Hematopoietic multipotent progenitor cell treated with erythropoietin and hydrocortisone succinate and interleukin-3 and kit ligand, for 4 days (in vitro differentiated cells): ENCODE measurements at places on chromosomes 5 and 9.

DNA sequence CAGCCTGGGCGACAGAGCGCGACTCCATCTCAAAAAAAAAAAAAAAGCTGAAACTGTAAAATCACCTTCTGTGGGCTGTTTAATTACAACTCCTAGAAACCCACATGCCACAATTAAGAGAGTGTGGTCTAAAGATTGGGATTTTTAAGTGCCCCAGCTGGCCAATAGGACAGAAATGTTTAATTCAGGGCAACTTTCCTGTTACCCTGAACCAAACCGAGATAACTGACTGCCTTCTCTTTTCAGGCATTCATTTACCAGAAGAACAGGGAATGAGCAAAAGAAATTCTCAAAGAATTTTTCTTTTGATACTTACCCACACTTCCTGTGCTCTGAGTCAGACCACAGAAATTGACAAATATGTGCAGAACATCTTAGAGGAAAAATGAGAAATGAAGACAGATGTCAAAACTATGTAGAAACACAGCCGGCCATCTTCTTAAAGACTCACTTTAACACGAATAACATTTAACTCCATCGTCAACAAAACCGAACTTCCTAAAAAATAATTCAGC, 221.3 kb upstream of the DAPK1 start:
- no peak for DNase-seq

- DNase-seq, result no peak
Observed at GRCh38 chr9:94108584-94108983, 24.3 kb downstream of the PTPDC1 start.

DNA sequence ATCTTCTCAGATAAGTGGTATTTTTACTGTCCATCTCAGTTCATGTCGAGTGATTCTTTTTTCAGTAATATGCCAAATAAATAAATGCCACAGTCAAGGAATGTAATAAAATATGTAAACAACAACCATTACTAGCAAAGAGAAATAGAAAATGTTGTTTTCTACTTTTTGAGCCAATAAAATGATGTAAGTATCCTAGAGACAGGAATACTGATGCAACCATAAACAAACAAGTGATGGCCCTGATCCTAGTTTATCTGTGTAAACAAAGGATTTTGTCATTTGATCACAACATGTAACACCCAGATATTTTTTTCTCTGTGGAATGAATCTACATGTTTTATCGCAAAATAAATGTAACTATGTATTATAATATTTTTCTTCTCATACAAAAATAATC, 1852.8 kb downstream of the EFNA5 start:
- no peak for DNase-seq

- no peak for DNase-seq
Observed at GRCh38 chr5:104932431-104932830, 1369.8 kb upstream of the NUDT12 start.

DNA sequence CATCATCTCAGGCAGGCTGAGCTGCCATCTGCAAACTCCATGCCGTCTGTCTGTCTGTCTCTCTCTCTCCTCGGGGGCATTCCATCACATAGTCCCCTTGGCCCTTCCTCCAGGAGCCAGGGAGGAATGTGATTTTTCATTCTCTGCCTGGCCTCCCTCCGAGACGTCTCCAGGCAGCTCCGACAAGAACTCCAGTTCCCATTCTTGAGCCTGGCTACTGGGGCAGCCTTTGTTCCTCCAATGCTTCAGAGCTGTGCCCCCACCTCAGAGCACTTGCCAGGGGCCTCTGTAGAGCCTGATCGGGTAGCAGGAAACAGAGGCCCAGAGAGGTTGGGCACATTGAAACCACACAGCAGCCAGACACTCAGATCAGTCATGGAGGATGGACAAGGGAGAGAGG, 74.0 kb downstream of the COL27A1 start:
- no peak for DNase-seq

- no peak for DNase-seq
Observed at GRCh38 chr5:151496041-151496484, 48.7 kb downstream of the SLC36A1 start.

- no peak for DNase-seq
Observed at GRCh38 chr9:135010921-135011320, 76.5 kb upstream of the OLFM1 start.

DNA sequence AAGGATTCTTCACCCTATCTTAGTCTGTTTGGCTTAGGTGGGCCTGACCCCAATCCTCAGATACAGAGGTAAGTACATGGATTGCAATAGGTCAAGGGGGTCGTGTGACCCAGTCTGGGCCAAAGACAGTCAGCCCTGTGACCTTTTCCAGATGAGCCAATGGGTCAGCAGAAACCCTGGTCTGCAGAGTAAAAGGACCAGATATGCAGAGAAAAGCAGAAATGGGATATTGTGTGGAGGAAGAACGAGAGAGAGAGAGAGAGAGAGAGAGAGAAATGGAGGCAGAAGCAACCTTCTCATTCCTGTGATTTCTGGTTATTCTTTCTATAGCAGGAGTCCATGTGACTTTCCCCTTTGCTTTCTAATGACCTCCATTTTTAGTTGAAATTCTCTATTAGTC, 40.4 kb upstream of the CRB2 start:
- DNase-seq, result no peak

GRCh38 chr5:123882965-123883345, 371.0 kb downstream of the CSNK1G3 start:
- no peak for DNase-seq

DNA sequence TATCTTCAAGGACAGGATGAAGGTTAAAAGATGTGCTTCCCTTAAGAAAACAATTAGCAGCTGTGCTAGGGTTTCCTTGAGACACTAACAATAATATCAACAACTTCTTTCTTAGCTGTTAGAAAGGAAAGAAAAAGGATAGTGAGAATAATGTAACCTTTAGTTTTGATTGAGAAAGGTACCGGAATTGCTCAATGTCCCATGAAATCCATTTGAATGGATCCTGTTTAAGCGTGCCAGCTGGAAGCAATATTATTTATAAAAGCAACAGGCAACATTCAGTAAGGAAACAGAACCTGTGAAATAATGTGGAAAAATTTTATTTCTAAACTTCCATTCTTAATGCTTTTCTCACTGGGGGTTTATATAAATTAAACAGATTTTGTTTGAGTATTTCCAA, 120.9 kb downstream of the CCDC192 start:
- DNase-seq, result no peak

GRCh38 chr5:54915466-54916027, 69.8 kb downstream of the ESM1 start:
- DNase-seq, result no peak

DNA sequence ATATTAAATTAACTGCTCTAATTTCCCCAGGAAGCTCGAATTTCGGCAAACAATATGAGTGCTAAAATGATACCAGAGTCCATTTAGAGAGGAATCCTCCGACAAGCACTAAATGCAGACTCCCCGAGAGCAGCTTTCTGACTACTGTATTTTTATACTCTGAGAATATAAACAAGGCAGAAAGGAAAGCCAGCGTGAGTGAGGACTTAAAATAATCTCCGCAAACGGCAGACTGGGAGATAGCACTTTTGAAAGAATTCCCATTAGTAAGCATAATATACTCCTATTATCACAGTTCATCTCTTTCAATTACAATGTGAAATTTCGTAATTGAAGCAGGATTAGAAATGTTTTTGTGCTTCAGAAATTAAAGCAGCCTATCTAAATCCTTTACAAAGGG, 269.4 kb upstream of the PANK3 start:
- no peak for DNase-seq

DNA sequence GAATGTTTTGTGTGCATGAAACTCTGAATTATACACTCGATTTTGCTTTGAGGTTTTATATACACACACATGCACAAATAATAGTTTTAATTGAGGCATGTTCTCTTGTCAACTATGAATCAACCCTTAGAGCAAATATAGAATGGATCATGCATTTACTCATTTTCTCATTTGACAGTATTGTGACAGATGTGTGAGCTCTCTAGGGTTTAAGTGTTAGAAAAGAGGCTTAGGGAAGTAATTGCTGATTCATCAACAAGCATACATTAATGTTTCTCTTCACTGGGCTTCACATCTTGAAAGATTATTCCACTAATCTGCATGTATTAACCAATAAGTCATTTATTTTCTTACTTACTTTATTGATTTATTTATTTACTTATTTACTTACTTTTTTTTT, 1356.8 kb upstream of the ACO1 start:
- DNase-seq, result no peak

DNA sequence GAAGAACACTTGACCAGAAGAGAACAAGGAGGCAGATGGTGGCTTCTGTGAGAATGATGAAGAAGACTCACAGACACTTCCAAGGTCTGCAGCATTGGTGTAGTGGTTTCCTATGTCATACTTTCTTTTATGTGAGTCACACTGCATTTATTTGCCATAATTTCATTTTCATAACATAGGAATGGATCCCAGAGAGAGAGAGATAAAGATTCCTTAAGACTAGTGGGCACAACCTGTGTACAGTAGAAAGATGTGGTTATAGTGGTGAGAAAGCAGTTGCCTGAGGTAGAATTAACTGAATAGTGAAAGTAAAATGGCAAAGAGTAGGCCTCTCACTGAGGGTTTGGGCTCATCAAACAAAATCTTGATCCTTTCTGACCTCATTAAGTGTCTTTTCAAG, 7.6 kb upstream of the CCDC152 start:
- DNase-seq, result no peak

DNA sequence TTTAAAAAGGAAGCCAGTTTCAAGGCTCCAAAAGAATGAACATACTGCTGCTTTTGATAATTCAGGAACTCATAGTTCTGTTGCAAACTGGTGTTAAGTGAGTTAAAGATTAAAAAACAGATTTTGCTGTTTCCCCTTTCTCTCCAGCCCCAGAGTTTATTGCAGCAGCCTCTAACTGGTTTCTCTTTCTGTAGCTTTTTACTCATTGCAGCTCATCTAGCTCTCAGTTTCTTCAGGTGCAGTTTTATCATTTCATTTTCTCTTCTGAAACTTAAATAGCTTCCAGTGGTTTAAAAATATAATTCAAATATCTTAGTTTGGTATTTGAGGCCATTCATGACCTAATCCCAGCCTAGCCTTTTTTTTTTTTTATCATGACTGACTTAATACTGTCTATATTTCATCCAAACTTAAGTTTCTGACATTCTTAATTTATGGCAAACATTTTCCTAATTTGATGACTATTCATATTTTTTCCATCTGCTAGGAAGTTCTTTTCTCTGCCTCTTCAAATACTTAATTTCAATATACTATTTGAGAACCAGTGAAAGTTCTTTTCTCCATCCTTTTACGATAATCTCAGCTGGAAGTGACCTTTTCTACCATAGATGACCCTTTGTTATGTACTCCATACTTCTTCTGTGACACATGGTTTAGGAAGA, 252.7 kb upstream of the GRIA1 start:
- no peak for DNase-seq

DNA sequence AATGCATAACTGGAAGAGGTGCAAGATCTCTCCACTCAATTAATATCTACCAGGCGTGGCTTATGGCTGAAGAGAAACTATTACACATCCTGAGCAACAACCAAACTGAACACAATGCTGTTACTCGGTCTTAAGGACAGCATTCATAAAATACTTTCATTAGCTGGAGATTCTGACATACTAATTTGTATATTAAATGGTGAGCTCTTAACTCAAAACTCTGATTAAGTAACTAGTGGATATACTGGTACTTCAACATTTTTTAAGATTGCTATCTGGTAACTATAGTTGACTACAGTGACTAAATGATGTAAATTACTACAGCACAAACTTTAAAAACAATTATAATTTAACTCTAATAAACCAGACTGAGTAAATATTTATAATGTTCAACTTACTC, 15.8 kb downstream of the ZDHHC21 start:
- no peak for DNase-seq

- DNase-seq, result peak; percentile 12
Observed at GRCh38 chr9:21579247-21579671, 97.1 kb upstream of the IFNE start.

DNA sequence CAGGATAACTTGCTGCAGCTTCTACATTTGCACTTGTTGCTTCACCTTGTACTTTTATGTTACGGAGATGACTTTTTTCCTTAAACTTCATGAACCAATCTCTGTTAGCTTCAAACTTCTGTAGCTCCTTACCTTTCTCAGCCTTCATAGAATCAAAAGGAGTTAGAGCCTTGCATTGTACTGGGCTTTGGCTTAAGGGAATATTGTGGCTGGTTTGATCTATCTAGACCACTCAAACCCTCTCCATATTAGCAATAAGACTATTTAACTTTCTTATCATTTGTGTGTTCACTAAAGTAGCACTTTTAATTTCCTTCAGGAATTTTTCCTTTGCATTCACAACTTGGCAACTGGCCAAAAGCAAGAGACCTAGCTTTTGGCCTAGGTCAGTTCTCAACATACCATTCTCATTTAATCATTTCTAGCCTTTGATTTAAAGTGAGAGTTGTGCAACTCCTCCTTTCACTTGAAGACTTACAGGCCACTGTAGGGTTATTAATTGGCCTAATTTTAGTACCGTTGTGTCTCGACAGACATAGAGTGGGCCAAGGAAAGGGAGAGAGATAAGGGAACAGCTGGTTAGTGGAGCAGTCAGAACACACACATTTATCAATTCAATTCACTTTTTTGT, 63.7 kb downstream of the SHOC1 start:
- no peak for DNase-seq

DNA sequence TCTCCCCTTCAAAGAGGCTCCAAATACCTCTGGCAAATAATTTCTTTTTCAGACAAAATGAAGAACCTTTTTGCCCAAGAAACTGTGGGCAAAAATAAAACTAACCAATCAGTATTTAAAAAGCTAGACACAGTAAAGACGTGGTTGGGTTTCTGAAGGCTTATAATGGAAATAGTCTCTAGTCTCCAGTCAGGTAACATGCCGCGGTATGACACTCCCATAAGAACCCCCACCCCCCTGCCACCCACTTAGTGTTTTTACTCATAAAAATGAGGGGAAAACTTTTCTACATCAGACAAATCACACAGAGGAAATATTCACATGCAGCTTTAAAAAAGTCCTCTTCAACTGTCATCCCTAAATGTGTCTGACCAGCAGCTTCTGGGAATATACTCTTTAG, 105.3 kb downstream of the THBS4 start:
- no peak for DNase-seq

GRCh38 chr9:133320421-133320881, 15.5 kb downstream of the SURF6 start:
- no peak for DNase-seq

GRCh38 chr9:33165263-33166151, 1.6 kb downstream of the B4GALT1 start:
- DNase-seq, result peak; percentile 86

- no peak for DNase-seq
Observed at GRCh38 chr5:91074615-91075014, 308.5 kb downstream of the ARRDC3 start.

DNA sequence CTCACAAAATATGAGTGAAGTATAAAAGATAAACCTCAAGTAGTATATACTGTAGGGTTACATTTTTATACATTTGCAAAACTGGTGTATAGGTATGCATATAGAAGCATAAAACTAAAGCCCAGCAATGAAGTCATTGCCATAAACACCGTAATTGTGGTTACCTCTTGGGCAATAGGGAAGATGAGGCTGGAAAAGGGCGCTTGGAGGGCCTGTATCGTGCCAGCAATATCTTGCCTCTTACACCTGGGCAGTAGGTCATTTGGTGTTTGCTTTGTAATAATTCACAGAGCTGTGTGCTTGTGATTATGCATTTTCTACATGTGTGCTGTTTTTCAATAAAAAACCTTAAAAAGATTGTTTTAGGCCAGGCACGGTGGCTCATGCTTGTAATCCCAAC, 45.2 kb downstream of the KDM4C start:
- DNase-seq, result no peak
